B cell (primary cell): ENCODE measurements at places on chromosomes 16 and 17. TPM values are rescaled to one million over a fixed set of nuclear protein-coding genes. Genes with fewer than 3 reads are reported as not detected.

GRCh38 chr16:60110531-60110930 is 1376.4 kb upstream of the GOT2 start:
- no peaks in the 10 kb centered on the region for H3K4me1 ChIP-seq
- H3K27ac ChIP-seq: no peak overlapping the region
- H3K27me3 ChIP-seq: no peaks in the 10 kb centered on the region
- no peaks in the 10 kb centered on the region for H3K36me3 ChIP-seq

Gene NGFR
- total RNA-seq: 1.6 and 1.8 TPM in 2 replicates

DNA sequence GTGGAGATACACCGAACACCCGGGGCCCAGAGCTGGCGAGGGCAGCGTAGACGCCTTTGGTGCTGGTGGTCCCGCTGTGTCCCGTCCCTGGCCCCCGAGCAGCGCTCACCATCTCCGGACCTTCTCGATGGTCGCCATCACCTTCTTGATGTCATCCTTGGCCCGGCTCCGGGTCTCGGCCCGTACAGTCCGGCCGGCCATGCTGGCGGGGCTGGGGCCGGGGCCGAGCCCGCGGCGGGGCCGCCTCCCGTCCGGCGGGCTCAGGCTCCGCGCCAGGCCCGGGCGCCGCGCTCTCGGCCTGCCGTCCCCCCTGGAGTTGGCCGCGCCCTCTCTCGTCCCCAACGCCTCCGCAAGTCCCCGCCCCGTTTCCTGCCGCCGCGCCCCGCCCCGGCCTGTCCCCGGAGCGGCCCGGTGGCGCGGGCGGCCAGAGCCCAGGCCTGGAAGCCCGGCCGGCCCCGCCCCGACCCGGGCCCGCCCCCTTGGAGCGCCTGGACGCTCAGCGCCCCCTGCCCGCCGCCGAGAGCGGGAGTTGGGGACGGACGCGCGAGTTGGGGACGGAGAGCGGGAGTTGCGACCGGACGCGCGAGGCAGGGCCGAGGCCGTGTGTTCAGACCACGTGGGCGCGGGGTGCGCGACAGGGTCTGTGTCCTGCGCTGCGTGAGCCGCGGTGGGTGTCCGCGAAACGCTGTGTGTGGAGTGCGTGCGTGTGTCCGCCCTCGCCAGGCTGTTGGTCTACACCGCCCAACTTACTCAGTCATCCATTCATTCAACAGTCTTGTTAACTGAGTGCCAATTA is at the start of gene BCL7C:
Gene BCL7C (minus strand): TSS at position 334 of the 796 bp plus-strand sequence. CDS start 133 bp downstream, at position 201.
- peak; percentile 85 for DNase-seq
- H3K27me3 ChIP-seq: no peaks in the 10 kb centered on the region
- H3K27ac ChIP-seq: peak within 1 kb of the TSS; percentile 63
- H3K4me1 ChIP-seq: peaks cover 43% of the 10 kb centered on the region
- peak within 1 kb of the TSS; percentile 67 for H3K4me3 ChIP-seq

DNA sequence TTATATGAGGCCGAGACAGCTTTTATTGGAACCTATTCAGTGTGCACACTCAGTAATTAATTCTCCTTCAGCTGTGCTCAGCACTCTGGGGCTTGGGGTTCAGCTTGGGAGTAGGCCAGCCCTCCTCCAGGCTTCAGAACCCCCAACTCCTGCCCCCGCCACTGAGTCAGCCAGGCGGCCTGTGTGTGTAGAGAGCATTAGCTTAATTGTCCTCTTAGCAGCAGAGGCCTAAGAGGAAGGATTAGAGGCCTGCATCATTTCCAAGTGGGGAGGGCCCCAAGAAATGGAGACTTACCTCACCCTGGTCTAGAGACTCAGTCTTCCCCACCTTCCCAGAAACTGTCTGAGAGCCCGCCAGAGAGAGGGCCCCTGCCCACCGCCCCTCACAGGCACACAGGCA is 772 bp downstream of the PRSS53 start:
- no peak for DNase-seq
- no peaks in the 10 kb centered on the region for H3K4me1 ChIP-seq
- H3K36me3 ChIP-seq: no peaks in the 10 kb centered on the region
- H3K27me3 ChIP-seq: no peaks in the 10 kb centered on the region

Gene ABCA9
- 0.29 and 0.91 TPM in 2 replicates for total RNA-seq

- H3K27me3 ChIP-seq: no peaks in the 10 kb centered on the region
- no peak for DNase-seq
- H3K27ac ChIP-seq: no peak overlapping the region
- peaks cover 4% of the 10 kb centered on the region for H3K36me3 ChIP-seq
- H3K4me1 ChIP-seq: peaks cover 57% of the 10 kb centered on the region
- H3K4me3 ChIP-seq: no peak overlapping the region
These were observed 79.3 kb downstream of the PRKCB start for GRCh38 chr16:23914946-23915530.

DNA sequence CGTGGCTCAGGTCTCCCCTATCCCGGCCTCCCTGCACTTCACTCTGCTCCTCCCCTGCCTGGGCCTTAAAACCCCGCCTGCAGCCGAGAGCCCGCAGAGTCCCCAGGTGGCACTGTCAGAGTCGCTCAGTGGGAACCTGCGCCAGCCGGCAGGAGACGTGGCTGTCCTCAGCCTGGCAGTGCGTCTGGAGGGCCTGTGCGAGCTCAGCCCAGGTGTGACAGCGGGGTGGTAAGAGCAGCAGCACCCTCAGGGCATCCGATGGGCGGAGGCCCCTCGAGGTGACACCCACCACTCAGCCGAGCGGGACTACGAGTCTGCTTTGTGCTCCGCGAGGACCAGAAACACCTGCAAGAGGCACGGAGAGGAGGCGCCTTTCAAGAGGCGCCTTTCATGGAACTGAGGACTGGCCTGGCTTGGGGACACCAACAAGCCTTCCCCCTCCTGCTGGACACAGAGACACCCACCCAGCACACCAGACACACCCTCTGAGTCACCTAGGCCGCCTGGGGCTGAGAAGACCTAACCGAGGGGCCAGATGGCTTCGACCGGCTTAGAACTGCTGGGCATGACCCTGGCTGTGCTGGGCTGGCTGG is at the start of gene CLDN9:
Gene CLDN9 (plus strand): TSS at position 96 of the 593 bp plus-strand sequence. CDS start 440 bp downstream, at position 536.
- peaks cover 26% of the 10 kb centered on the region for H3K27me3 ChIP-seq
- peaks cover 9% of the 10 kb centered on the region for H3K4me1 ChIP-seq
- no peaks in the 10 kb centered on the region for H3K36me3 ChIP-seq
- DNase-seq: no peak
- no peak within 1 kb of the TSS for H3K4me3 ChIP-seq
- no peak within 1 kb of the TSS for H3K27ac ChIP-seq

Gene HEXD
- total RNA-seq: 128 TPM in 2 replicates
